Activated CD8-positive, alpha-beta memory T cell treated with anti-CD3 and anti-CD28 coated beads for 1 hour (primary cell): ENCODE measurements at places on chromosomes 12 and 14.
A peak's percentile ranks its signal among the peaks of the same experiment; 100 is the strongest.

GRCh38 chr14:26137161-26137560 lies 460.7 kb downstream of the NOVA1 start:
- DNase-seq: no peak

- no peak for DNase-seq
Measured at GRCh38 chr14:103533999-103534575, 5.1 kb downstream of the TRMT61A start.

- peak; percentile 2 for DNase-seq
Measured at GRCh38 chr12:111056618-111057521, 136.5 kb upstream of the MYL2 start.

- DNase-seq: no peak
Measured at GRCh38 chr14:64303471-64303917, 9.3 kb upstream of the ESR2 start.

DNA sequence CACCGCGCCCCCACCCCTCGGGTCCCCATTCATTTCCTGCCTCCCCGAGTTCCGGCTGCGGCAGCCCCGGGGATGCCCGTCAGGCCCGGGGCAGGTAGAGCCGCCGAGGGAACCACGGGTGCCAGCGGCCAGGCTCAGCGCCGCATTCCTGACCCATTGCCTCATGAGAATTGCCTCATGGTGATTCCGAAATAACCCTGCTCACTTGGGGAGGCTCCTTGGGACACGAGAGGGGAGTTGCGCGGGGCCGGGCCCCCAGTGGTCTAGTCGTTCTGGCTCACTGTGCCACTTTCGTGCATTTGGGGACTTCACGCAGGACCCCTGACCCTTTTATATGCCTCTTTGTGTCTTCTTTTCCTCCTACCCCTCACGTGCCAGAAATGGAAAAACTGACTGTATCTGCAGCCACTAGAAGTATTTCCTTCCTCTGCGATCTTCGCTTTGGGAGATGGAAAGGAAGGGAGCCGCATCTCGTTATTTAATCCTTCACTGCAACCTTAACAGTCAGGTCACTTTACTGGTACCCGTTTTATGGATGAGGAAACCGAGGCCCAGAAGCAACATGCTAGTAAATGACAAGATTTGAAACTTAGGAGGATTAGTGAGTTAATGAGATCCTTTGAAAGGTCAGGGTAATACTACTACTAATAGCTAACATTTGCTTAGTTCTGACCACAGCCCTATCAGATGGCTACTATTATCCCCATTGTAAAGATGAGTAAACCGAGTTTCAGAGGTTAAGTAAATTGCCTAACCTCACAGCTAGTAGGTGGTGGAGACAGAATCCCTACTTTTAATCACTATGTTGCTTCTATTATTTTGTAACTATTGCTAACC lies 768 bp downstream of the PTPN11 start:
- peak; percentile 2 for DNase-seq
